T-helper 9 cell (primary cell): ENCODE measurements at places on chromosomes 7 and 10.

DNA sequence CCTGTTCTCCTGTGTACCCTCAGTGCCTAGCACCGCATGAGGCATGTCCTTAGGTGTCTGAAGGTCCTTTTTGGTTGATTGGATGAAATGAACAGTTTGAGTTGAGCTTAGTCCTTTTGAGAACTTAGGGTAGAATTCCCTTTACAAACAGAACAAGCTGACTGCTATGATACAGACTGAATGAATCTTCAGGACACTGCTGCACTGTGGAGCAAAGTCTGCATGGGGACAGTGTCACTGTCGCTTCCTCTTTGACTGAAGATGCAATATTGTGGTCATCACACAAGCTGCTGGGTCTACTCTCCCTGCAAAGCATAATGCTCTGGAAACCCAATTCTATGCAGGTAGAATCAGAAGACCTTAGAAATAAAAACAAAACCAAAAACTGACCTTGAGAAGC is 8.6 kb upstream of the PLAU start:
- DNase-seq = no peak

DNA sequence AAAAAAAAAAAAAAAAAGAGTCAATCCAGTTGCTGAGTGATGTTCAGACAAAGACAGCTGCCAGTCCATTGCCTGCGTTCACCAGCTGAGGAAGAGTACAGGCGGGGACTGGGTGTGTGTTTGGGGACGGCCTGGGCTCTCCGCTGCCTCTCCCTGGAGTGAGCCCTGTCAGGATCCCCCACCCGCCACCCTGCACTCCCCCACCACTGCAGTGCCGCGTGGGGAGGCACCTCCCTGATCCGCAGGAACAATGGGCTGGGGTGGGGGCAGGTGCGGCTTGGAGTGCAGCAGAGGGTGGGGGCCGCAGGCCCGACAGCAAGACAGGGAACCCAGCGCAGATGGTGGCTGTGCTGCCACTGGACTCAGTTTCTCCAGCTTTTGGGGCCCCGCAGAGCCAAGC is 1.4 kb downstream of the HSPA12A start:
- no peak for DNase-seq

DNA sequence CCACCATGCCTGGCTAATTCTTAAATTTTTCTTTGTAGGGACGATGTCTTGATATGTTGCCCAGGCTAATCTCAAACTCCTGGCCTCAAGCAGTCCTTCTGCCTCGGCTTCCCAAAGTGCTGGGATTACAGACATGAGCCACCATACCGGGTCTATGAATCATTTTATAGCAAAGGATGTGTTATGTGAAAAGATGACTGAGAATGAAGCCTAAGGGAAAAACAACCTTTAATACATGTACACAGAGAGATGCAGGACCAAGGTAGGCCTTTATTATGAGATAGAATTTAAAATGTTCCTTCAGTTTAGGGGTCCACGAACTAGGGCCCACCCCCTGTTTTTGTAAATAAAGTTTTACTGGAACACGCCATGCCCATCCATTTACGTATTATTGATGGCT is 41.0 kb downstream of the UBE2H start:
- no peak for DNase-seq

DNA sequence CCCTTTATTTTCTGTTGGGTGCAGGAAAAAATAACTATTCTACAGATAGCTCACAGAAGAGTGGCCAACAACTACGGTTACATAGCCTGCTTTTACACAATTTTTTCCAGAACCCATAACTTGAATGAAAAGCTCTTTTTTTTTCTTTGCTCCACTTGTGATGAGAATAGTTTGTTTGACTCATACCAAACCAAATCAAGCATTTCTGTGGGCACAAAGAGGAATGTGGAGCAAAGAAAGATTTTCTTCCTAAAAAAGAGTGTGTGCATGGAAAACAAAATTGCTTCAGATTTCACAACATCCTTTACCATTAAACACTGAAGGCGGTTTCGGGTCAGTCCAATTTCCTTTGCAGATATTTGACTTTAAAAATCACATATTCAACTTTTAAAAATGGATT is 54.8 kb upstream of the RAB11FIP2 start:
- DNase-seq = no peak

DNA sequence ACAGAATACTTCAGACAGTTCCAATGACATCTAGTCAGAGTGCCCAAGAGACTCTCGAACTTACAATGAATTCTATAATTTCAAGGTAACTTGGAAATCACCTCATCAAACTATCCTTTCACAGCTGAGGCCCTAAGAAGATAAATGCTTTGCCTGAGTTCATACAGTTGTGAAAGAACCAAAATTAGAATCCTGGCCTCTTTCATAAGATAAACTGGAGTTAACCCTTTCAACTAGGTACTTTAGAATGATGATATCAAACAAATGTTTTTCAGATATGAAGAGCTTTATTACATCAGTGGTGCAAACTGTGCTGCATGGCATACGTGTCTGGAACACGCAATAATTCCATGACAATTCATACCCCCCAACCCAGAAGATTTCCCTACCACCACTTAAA is 17.9 kb downstream of the DOCK4 start:
- DNase-seq = no peak

- DNase-seq = no peak
Measured at GRCh38 chr10:76582531-76582930, 1055.1 kb downstream of the KCNMA1 start.
